ENCODE measurements at places on chromosomes 2 and 18. TPM values are rescaled to one million over a fixed set of nuclear protein-coding genes. Genes with fewer than 3 reads are reported as not detected.
A peak's percentile ranks its signal among the peaks of the same experiment; 100 is the strongest.

IL36RN gene
- not detected for total RNA-seq

CGREF1 gene
- not detected for total RNA-seq

LIMS3 gene
- total RNA-seq, result 1.9 TPM

CD8B2 gene
- 0.13 TPM for total RNA-seq

UGT1A5 gene
- total RNA-seq, result not detected

CDH19 gene
- 47.3 TPM for total RNA-seq

POTEF gene
- not detected for total RNA-seq

CD28 gene
- 0.23 TPM for total RNA-seq

TLX2 gene
- total RNA-seq, result 0.42 TPM

KCNIP3 gene
- total RNA-seq, result 29.2 TPM

PCGF1 gene
- total RNA-seq, result 14.1 TPM

YPEL5 gene
- total RNA-seq, result 110 TPM

MAP2 gene
- total RNA-seq, result 57.1 TPM

GRCh38 chr2:238165288-238165921 lies 6.6 kb downstream of the ERFE start:
- no peak for DNase-seq

GRCh38 chr2:238994876-238995275 lies 147.0 kb downstream of the TWIST2 start:
- DNase-seq, result no peak

- DNase-seq, result no peak
Measured at GRCh38 chr2:3423492-3424170, 44.1 kb downstream of the TRAPPC12 start.

DNA sequence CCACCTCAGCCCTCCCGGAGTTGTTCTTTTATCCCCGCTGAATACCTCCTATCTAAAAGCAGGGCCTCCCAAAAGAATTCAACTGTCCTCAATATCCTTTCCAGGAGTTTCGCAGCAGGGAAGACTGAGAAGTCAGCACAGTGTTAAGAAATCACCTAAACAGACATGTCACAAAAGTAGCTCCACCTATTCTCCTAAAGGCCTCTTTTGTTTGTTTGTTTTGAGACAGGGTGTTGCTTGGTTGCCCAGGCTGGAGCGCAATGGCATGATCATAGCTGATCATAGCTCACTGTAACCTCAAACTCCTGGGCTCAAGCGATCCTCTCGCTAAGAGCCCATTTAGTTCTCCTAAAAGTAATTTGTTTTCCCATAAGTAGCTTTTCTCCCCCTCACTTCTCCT lies 53.8 kb downstream of the TEX44 start:
- DNase-seq, result no peak

- DNase-seq, result no peak
Measured at GRCh38 chr2:181790716-181791649, 100.5 kb upstream of the ITPRID2 start.

DNA sequence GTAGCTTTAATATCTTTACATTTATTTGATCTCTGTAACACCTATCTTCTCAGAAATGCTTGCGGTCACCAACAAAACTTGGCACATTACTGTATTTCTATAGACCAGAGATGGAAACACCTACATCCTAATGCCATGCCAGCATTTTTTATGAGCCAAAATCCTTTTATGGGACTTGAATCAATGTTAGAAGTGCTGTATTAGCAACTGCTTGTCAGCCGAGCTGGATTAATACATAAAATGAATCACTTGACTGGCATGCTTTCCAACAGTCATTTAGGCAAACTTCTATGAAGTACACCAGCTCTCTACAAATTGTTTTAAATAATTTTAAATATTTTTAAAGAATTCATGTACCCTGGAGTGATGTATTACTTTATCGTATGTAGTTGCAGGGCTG lies 272.9 kb upstream of the NRP2 start:
- DNase-seq, result no peak

GRCh38 chr2:133690780-133691179 lies 122.5 kb upstream of the NCKAP5 start:
- no peak for DNase-seq

DNA sequence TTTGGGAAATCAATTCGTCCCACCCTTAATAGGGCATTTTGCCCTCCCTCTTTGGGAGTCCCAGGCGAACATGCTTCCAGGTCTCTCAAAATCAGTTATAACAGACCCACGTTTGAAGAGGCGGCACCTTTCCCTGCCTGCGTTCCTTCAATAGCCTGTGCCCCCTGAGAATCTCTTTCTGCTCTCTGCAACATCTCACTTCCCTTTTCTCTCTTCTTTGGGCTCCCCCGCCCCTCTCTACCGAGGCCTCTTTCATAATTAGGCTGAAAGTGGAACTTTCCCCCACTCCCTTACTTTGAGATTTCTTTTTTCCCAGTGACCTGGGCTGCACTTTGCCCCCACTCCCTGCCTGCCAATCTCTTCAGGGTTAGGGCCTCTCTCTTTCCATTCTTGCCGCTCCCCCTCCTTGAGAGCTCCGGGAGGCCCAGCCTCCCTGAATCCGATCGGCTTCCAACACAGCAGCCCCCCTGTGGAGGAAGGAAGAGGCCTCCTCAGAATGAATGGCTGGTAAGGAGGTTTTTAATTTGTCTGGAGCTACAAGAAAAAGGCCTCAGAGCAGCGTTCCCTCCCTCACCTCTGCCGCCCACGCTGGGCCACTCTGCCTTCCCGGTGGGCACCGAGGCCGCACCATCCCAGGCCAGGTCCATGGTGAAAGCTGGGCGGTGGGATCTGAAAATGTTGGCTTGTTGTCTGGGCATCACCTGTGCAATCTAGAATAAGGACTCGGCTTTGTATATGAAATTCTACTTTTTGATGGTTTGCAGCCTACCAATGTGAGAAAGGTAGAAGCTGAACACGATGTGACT lies 162.6 kb upstream of the SIX3 start:
- no peak for DNase-seq

- DNase-seq, result no peak
Measured at GRCh38 chr18:62033756-62034155, 140.9 kb upstream of the RNF152 start.

GRCh38 chr18:48954886-48955819 lies 4.4 kb upstream of the SMAD7 start:
- DNase-seq, result no peak

DNA sequence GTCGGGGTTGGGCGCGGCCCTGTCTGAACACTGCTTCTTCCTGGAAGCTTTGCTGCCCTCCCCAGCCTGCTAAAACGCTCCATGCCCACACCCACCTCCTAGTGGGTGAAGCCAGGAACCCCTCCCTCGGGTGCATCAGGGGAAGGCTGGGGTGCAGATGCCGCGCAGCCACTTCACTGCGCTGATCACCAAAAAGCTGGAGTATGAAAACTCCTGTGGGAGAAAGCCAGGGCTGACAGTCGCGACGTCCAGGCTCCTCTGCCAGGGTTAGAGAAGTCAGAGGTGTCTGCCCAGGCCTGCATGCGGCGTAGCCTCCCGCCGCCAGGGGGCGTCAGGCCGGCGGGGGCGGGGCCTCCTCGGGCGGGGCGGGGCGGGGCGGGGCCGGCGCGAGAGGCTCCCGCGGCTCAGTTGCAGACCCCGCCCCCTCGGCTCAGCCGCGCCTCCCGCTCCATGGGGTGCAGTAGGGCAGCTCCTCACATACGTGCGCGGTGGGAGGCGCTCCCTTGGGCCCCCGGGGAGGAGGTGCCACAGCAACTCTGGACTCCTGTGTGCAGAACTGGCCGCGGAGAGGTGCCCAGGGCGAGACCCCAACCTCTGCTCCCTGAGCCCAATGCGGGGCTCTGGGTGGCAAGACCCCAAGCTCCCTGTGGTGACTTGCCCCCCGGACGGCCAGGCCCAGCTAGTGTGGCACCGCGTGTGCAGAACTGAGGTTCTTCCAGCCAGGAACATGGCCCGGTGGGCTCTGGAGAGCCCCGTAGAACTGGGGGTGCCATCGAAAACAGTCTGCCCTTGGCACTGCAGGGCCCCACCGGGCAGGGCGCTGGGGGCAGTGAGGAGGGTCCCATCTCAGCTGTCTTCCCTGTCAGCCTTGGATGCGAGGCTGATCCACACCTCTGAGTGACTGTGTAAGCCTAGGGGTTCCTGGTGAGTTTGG lies 1.8 kb upstream of the RNPEPL1 start:
- peak; percentile 97 for DNase-seq

DNA sequence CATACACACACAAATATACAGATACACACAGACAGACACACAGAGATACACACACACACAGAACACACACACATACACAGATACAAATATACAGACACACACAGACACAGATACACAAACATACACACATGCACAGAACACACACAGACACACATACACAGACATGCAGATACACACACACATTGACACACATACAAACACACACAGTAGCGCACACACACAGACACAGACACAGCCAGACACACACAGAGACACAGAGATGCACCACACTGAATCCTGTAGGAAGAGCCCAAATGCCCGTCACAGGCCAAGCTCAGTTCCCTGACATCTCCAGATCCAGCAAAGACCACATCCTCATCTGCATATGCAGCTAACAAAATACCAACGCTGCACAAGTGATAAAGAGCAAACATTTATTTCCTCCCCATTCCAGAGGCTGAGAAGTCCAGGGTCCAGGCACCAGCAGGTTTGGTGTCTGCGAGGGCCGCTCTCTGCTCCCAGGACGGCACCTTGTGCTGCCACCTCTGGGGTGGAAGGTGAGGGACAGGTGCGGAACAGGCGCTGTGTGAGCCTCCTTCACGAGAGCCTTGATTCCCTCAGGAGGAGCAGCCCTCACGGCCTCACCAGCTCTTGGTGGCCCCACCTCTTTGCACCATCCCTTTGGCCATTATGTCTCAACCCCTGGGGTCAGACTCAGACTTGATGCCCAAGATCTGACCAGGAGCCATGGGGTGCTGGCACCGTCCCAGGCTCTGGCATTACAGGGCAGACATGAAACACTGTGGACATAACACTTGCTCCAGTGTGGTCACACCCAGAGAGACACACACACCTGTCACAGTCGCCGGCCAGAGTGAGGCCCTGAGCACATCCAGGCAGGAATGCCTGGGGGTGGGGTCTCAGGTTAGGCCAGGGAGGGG lies 108.7 kb downstream of the NDUFA10 start:
- no peak for DNase-seq

- no peak for DNase-seq
Measured at GRCh38 chr2:105753380-105753779, 8.7 kb downstream of the NCK2 start.

DNA sequence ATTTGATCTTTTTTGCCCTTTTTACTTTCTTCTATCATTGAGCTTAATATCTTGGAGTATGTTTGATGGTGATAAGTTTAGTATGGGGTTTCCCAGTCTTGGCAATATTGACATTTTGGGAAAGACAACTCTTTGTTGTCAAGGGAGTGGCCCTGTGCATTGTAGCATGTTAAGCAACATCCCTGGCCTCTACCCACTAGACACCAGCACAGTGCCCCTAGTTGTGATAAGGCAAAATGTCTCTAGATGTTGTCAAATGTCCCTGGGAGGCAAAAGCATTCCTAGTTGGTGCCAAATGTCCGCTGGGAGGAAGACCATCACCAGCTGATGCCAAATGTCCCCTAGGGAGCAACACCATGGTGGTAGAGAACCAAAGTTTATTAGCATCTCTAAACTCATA lies 28.2 kb downstream of the GULP1 start:
- no peak for DNase-seq
